ENCODE measurements at places on chromosomes 13 and 19.

DNA sequence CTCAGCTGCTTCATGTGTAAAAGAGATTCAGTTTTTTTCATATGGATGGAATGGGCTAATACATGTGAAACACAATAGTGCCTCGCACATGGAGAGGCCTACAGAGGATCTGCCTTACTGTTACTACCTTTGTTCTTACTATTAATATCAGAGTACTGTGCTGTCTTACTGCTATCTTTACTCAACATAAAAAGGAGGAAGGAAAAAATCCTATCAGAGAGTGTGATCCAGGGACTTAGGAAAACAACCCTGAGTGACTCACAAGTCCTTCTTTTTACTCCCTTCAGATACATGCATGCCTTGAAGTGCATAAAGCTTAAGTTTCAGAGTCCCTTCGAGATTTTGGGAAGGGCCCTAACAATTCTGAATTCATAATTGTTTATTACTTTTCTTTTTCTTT, 136.8 kb downstream of the TBC1D4 start:
- DNase-seq: no peak

- peak; percentile 17 for DNase-seq
These were observed 63.4 kb downstream of the EFNB2 start for GRCh38 chr13:106471957-106472543.

DNA sequence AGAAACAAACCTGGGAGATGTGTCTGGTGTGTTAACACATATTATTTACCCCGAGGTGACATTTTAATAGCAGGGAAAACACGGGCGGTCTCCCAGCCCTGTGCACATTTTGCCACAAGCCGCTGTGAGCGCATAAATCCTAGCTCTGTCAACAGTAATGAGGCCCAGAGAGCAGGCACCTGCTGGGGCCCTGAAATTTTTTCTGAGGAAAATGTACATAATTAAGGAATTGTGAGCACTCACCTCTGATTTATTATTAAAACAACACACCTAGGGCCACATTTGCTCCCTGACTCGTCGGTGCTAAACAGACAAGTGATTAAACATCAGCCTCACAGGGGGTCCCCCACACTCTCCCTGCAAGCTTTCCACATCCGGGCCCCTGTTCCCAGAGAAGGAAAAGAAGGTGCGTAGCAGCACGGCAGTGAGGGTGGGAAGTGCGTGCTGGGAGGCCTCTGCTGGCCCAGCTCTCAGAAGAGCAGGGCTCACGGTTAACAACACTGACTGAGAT, 616.3 kb downstream of the UQCRFS1 start:
- no peak for DNase-seq

DNA sequence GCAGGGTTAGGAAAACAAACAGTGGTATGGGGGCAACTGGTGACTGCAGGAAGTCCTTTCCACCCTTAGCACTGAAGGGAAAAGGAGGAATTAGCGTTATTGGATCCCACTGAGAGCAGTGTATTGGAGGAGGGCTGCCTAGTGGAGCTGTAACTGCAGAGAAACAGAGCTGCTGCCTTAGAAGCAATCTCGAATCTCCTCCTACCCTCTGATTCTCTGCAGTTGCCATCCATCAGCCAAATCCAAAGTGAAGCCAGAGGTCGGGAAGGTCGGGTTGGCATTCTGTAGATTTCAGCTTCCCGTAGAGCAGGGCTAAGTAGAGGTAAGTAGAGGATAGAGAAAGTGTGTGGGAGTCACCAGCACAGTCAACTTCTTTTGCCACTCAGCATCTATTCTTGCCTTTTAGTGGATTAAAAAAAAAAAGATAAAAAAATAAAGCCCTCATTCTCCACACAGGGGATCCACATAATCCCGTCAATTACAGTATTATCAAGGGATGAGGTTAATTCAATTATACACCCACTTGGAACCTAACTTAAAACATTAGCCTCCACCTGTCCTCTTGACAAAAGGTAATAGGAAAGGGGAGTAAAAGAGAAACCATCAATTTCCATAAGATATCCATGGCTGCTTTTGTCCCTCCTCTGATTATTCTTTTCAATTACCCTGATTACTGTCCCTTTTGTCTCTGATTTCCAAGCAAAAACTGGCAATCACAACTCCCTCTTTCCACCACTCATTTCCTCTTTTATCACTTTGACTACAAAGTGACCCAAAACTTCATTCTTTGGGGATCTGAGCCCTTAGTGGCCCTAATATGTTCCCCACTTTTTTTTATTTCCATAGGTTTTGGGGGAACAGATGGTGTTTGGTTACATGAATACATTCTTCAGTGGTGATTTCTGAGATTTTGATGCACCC, 234.7 kb downstream of the RBM26 start:
- no peak for DNase-seq

GRCh38 chr19:11196406-11197287, 698 bp downstream of the KANK2 start:
- no peak for DNase-seq

DNA sequence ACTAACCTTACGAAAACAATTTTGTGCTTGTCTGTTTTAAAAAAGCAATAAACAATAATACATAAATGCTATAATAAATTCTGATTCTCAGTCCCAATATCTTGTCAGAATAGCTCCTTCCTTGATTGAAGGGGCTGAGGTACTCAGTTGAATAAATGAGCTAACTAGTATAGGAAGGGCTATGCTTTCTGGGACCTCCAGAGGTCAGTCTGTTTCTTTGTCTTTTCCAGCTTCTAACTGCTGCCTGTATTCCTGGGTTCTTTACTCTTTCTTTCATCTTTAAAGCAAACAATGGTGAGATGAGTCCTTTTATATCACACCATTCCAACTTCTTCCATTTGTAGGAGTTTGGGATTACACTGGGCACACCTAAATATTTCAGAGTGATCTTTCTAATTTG, 1297.0 kb upstream of the ATXN8OS start:
- DNase-seq: no peak

DNA sequence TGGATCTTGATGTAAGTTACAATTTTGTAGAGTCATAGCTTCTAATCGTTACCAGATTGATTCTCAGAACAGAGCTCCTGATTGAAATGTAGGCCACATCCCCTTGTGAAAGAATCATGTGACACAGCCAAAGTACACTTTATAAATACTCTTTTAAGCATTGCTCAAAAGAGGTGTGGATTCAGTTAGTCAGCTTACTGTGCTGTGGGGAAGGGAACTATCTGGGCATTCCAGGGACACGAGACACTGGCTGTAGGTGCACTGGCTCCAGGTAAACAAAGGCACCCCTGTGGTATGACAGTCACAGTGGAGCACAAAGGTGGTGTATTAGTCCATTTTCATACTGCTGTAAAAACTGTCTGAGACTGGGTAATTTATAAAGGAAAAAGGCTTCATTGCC, 222.8 kb downstream of the LIG4 start:
- DNase-seq: no peak

DNA sequence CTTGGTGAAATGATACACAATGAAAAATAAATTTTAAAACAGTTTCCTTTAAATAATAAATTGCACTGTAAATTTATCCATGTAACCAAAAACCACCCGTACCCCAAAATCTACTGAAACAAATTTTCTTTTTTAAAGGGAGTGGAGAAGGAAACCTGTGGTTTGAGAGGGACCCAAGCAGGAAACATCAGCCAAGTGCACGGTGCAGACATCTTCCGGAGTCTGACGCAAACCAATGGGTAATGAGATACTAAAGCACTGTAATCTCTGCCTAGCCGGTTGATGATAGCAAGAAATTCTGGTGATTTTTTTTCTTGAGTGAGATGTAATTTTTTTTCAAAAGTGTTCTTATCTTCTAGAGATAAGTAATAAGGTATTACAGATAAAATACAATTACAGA, 115.4 kb downstream of the ABCC4 start:
- no peak for DNase-seq

DNA sequence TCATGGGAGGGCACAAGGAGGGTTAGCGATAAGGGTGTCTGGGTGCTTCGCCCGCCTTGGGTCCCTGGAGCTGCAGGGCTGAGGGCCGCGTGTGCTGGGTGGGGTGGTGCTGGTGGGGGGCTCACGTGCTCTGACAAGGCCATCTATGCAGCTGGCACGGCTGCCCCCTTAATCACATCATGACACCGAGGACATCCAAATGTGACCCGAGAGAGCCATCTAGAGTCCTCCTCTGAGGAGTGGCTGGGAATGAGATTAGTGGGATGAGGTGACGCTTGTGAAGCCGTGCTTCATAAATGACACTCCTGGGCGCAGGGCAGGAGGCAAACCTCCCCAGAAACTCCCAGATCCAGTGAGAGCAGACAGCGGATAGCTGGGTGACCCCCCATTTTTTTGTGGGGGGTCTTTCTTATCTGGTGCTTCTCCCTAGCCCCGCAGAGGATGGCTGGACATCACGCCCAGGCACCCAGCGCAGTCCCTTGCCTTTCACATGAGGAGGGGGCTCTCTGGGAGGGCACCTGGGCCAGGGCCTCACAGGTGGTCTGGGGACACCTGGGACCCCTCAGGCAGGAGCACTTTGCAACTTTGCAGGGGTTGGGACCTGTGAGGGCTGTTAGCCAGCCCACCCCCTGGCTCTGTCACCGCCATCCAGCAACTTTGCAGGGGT, 6.6 kb downstream of the FZR1 start:
- no peak for DNase-seq

DNA sequence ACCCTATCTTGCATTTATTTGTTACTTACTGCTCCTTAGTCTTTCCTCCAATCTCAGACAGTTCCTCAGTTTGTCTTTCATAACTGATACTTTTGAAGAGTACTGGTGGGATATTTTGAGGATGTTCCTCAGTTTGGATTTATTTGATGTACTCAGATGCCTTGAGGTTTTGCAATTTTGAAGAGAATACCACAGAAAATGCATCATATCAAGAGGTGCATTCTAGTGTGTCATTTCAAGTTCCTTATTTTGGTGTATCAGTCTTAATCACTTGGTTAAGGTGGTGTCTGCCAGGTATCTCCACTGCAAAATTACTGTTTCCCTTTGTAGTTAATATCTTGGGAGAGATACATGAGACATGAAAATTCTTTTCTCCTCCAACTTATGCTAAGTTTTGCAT, 75.1 kb downstream of the URI1 start:
- DNase-seq: no peak

DNA sequence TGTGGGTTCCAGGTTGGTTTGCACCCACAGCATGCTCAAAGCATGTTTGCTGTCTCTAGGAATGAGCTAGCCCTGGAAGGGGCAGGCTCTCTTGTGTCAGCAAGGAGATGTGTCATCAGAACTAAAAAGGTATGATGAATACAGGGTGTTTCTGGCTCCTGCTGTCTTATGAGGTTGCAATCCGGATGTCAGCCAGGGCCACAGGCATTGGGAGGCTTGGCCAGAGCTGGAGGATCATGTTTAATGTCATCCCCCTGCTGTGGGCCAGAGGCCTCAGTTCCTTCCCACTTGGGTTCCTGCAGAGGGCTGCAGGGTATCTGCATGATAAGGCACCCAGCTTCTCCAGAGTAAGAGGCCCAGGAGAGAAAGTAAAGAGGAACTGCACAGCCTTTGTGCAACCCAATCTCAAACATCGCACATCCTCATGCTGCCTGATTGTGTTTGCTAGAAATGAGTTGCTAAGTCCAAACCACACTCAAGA, 193.6 kb downstream of the COL4A1 start:
- no peak for DNase-seq

GRCh38 chr13:76745261-76746200, 140.7 kb downstream of the KCTD12 start:
- DNase-seq: peak; percentile 16

GRCh38 chr13:38401276-38401675, 51.6 kb downstream of the UFM1 start:
- no peak for DNase-seq

GRCh38 chr13:30421093-30422053, 920 bp upstream of the UBE2L5 start:
- DNase-seq: peak; percentile 24

DNA sequence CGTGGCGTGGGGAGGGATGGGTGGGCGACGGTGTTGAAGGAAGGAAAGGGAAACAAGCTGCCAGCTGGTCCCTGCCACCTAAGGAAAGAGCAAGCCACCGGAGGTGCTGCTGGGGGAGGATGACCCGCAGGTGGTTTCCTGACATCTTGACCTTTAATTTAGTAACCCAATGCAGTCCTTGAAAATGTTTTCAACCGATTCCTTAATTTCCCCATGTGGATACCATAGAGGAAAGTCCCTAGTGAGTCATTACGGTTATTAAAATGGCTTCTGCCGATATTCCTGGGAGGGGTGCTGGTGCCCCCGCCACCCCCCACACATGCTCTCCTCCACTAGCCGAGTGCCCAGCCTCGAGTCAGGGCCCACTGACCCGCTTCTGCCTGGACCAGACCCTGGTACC, 6.3 kb upstream of the ANKRD10 start:
- DNase-seq: no peak

GRCh38 chr13:99218969-99219368, 18.3 kb downstream of the UBAC2 start:
- no peak for DNase-seq

DNA sequence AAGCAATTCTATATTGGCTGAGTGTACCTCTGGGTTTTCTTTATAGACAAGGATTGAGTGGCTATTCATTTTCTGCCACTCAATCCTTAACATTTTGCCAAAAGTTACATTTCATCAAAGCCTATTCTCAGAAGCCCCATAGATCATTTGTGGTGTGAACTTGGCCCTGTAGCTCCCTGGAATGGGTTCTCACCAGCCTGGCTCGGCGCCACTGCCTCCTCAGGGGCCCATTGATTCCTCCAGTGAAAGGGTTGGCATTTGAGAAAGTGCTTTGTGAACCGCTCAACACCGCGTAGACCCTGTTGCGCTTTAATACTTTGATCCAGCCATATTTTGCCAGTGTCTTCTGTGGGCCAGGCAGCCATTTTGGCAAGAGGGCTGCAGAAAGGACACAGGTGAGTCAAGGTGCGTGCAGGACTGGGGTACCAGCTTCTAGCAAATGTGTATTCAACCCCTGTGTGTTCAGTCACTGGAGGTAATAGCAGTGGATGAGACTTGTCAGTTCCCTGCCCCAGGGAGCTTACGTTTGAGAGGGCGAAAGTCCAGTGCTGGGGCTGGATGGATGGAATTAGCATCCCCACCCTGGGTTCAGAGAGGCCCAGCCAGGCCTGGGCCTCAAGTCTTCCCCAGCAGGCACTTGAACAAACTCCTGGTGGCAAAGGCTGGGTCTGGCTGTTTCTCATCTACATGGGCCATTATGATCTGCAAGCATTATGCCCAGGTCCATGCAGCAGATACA, 3.8 kb downstream of the RAB8A start:
- DNase-seq: no peak

GRCh38 chr13:107809125-107809524, 406.2 kb downstream of the LIG4 start:
- DNase-seq: no peak

DNA sequence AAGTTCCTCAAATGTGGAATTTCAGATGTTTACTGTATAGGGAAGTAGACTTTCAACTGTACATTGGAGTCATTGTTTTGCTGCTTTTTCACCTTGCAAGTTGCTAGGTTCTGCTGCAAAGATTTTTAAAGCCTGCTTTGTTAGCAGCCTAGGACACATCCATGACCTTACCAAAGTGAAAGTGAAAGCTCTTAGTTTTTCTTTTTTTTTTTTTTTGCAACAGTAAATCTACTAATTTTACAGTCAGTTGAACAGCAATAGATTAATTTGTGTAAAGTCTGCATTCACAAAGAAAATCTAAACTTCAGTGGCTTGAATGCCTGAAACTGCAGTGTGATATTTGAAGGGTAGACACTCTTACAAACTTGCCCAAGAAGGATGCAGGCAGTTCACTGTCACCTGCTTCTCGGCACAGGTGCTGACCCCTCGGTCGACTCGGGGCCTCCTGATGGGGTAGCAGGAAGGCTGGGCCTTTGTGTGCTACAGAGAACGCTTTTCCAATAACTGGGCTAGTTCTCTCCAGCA, 5.0 kb upstream of the MTIF3 start:
- no peak for DNase-seq
